ENCODE measurements at places on chromosomes 16 and 17.

DNA sequence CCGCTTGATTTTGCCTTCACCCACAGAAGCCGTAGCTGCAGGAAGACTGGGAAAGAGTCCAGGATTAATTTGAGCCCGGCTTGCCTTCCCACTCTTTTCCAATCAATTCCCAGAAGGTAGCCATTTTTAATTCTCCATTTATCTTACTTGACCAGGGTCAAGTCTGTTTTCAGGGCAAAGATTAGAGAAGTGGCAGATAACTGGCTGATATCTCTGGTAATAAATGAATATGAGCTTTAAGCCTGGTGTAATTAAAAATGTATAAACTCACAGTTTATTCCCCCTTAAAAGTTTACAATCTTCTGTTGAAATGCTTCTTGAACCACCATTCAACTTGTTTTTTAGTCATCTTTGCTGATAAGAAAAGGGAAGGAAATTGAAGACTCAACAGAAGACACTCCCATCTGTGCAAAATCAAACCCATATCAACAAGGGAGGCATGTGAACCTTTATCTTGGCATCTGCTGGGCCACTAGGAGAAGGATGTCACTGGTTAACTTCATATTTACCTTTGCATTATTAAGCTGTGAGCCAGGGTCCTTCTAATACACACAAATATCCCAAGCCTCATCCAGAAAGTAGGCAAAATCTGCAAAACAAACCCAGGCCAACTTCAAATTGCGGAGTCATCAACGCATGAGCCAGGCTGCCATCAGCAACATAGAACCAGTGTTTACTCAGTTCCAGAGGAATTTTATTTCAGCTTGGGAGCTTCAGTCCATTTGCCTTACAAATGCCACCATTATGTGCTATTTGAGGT is 314.6 kb upstream of the MAF start:
- DNase-seq = no peak

DNA sequence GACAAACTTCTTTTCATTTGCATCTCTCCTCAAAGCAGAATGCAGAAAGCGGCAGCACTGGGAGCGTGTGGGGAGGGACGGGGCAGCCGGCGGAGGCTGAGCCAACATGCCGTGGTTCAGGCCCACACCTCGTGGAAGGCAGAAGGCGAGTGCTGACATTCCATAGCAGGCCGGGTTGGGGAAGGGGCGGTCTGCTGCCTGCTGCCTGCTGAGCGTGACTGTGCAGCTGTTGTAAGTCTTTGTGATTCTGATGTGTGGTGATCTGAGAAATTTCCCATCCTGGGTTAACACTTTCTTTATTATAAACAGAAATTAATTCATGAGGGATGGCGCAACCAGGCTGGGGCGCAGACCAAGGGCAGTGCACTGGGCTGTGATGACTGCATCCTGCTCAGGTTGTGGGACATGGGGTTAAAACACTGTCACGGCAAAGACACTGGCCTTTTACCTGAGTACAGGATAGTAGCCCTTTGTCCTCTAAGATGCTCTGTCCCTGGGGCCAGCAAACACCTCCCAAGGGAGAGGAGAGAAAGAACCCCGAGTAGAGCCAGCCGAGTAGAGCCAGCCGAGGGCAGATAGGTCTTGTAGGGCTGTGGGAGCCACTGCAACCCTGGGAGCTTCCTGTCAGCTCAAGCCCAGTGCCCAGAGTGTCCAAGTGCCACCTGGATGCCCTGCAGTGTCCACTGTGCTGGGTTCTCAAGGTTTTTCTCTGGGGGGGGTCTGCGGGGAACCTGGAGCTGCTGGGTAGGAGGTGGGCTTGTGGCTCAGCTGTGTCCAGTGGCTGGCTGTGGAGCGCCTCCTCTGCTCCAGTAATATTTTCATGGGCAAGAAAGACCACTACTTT is 8.8 kb upstream of the DNASE1 start:
- peak; percentile 26 for DNase-seq

GRCh38 chr16:51719376-51719775 is 568.3 kb upstream of the SALL1 start:
- no peak for DNase-seq

DNA sequence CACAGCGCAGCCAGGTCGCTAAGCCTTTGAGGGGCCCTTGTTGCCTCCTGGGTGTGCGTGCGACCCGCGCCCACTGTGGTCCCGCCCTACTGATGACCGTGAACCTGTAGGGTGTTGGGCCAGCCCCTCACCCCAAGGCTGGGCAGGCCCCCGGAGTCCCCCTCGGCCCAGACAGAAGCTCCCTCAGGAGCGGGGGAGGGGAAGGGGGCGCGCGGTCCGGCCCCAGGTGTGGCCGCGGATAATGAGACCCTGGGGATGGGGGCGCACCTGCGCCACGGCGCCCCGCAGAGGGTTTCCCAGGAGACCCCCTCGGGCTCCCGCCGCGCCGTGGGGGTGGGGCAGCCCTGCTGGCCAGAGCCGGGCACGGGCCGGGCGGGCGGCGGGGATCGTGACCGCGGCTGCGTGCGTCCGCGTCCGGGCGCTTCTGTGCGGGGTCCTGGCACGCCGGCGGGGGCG is 358 bp upstream of the ARHGDIG start:
- DNase-seq = no peak

DNA sequence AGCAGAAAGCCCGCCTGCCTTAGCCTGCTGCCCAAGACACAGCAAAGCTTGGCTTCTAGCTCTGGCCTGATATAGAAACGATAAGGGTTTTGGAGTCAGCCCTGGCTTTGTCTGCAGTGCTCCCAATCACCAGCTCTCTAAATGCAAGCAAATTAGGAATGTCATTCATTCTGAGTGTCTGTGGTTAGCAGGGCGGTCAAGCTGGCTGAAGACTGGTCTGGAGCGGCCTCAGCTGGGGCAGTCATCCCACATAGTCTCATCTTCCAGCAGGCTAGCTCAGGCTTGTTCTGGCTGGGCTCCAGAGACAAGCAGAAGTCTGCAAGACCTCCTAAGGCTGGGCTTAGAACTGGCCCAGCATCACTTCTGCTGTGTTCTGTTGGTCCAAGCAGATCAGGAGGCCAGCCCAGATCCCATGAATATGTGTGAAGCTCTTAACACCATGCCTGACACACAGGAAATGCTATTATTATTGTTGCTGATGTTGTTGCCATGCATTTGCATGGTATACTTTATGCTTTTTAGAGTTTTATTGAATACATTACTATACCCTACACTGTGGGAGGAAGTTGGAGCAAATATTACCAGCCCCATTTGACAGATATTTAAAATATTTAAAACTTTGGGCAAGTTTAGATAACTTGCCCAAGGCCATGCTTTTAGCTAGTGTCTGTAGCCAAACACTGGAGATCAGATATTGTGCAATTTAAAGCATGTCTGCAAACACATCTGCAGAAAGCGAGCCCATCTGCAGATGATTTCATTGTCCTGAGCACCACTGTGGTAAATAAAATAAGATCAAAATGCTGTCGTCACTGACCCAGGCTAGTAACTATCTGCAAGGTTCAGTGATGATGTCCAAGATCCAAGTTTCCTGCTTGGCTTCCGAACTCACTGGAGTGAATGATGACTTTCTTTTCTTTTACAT is 24.8 kb downstream of the TMC7 start:
- no peak for DNase-seq

GRCh38 chr17:77251622-77252183 is 110.9 kb downstream of the SEC14L1 start:
- DNase-seq = no peak

GRCh38 chr17:7258731-7259554 is 3.3 kb downstream of the CLDN7 start:
- DNase-seq = no peak

DNA sequence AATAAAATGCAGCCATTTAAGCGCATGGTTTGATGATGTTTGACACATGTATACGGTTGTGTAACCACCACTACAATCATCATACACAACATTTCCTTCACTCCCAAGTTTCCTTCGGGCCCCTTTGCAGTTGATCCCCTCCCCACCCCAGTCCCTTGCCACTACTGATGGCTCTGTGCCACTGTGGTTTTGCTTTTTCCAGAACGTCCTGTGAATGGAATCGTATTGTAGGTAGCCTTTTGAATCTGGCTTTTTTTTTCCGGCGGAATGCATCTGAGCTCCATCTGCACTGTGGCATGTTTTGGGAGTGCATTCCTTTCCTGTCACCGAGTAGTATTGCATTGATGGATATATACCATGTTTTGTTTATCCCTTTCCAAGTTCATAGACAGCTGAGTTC is 15.1 kb upstream of the MAP2K3 start:
- DNase-seq = peak; percentile 20

DNA sequence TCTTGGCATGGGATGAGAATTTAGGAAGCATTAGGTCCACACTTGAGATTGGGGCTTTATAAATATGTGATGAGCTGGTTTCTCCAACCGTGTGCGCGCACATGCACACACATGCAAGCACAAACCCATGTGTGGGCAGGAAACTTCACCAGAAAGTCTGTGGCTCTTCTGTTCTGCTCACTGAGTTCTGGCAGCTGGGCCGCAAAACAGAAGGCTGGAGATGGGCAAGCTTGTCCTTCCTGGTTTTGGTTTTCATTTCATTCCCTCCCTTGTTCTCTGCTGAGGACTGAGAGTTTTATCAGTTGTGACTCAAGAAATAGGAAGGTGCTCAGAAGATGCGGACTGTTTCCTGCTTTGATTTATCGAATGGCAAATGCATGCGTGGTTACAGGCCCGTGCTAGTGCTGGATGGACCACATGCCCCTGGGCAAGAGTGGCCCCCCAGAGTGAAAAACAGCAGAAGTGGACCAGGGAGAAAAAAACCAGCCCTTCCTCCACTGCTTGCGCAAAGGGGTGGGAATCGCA is 14.1 kb downstream of the MAP3K14 start:
- no peak for DNase-seq

GRCh38 chr17:16465861-16466338 is 26.1 kb downstream of the LRRC75A start:
- DNase-seq = no peak

GRCh38 chr17:58329810-58330537 is 1.4 kb upstream of the TSPOAP1 start:
- DNase-seq = no peak

- DNase-seq = no peak
These were observed 7.8 kb downstream of the MYO15B start for GRCh38 chr17:75595284-75595919.

GRCh38 chr17:49547566-49547965 is 28.1 kb upstream of the NXPH3 start:
- no peak for DNase-seq

- no peak for DNase-seq
These were observed 800 bp downstream of the NOD2 start for GRCh38 chr16:50694206-50694605.

- no peak for DNase-seq
These were observed 3.4 kb upstream of the PITPNM3 start for GRCh38 chr17:6559753-6560215.

DNA sequence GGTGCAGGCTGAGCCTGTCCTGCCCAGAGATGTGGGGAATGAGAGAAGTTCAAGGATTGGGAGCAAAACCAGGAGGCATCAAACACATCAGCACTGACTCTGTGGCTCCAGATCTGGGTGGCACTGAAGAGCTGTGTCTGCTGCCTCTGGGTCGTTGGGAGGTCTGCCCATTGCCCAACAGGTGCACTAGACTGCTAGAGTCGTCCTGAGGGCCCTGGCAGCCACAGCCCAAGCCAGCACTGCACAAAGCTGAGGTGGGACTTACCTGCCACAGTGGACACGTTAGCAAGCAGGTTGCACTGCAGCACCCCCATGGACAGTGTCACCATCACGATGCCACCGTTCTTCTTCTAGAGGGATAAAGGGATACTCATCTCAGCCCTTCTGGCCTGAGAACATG is 3.3 kb downstream of the DPEP3 start:
- DNase-seq = no peak

GRCh38 chr17:20989991-20990855 is 52.6 kb downstream of the USP22 start:
- no peak for DNase-seq

GRCh38 chr17:7922269-7922844 is 6.3 kb upstream of the RNF227 start:
- DNase-seq = no peak

GRCh38 chr17:8875436-8875835 is 8.0 kb upstream of the PIK3R6 start:
- DNase-seq = no peak

GRCh38 chr17:76034428-76035350 is 7.6 kb upstream of the EVPL start:
- DNase-seq = no peak

DNA sequence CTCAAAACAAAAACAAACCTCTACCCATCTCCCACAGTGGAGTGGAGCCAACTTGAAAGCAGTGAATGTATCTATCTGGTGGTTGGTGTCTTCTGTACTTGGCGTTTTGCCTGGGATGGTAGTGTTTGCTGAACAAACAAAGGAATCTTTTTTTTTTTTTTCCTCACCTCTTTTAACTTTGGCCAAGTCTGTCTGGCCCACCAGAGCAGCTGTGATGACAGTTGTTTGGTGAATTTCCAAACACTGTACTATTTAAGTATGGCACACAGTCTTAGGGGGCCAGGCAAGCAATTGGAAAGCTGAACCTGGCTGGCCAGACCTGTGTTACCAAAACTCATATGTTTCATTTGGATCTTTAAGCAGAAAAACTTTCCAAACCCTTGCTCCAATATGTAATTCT is 101.8 kb upstream of the CDH13 start:
- DNase-seq = no peak

DNA sequence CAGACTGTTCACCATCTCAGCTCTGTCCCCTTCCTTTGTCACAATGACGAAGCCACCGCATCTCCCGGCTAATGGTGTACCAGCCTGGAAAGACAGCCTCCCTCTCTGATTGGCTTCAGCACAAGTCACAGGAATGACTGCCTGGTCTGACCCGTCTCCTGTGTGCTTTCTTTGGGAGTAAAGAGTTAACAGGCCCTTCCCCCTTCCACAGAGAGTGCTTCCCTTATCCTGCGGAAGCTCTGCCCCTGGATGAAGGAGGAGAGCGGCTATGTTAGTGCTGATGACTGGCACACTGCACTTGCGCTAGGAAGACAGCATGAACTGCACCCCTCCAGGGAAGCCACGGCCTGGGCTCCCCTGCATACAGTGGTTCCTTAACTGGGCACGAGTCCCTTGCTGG is 11.3 kb downstream of the USB1 start:
- no peak for DNase-seq

DNA sequence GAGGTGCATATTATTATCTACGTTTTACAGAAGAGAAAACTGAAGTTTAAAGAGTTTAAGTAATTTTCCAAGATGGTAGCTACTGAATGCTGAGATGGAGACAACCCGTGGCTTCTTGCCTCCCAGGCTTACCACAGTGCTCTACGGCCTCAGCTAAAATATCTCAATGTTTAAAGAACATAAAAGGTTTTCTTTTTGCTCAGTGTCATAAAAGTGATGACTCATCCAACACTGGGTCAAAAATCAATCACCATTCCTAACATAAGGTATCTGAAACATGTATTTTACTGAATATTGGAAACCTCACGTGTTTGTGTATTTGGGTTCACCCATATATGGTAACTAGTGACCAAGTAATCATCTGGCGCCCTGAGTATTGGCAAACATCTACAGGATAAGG is 18.4 kb downstream of the ABCA9 start:
- no peak for DNase-seq

DNA sequence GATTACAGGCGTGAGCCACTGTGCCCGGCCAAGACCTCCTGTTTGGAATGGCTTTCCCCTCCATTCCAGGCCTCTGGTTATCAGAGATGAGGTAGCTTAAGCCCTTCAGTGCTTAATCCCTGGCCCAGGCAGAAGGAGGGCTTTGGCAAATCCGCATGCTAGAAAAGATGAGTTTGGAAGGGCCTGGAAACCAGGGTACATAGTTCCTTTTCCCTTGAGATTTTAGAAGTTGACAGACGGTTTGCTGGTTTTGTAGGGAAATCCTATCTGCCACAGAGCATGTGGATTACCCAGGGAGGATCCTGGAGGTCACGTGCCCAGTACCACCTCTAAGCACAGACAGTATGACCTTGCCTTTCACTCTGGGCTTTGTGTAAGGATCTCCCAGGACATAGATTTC is 114.7 kb upstream of the CACNG3 start:
- DNase-seq = no peak

Measured in fibroblast of skin of left biceps (primary cell).